ENCODE measurements at places on chromosomes 3 and 15.

DNA sequence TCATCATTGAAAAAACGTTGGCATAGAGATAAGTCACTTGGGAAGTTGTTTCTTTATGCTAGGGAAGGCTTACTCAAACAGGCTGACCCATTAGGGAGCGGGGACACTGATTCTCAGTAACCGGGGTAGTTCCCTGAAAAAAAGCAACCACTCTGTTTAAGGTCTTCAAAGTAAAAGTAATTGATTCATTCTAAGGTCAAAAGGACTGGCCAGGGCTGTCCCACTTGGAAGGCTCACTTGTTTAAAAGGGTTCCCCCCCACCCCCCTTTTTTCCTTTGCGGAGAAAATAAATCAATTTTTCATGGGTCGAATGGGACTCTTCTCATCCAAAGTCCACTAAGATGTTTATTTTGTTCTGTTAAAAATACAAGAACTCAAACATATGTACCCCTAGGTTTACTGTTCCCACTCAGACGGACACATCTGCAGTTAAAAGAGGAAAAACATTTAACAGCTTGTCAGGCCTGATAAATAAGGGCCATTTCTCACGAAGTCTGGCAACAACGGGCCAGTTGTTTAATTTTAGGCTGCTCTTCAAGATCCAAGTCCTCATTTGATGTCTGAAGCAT lies 53.0 kb downstream of the ARHGEF3 start:
- DNase-seq = no peak

GRCh38 chr15:34223904-34224596 lies 766 bp upstream of the EMC4 start:
- DNase-seq = no peak

DNA sequence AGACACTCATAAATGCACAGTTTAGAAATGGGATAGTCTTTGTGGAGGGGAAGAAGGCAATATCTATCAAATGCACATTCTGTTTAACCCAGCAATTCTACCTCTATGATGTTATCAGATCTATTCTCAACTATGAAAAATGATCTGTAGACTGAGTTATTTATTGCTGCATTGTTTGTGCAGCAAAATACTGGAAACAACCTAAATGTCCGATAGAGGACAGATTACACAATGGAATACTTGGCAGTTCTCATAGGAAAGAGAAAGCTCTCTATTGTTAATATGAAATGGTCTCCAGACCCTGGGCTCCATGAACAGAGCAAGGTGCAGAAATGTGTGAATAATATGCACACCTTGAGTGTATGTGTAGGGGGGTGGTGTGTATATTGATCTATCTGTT lies 49.0 kb upstream of the SELENOK start:
- DNase-seq = no peak

DNA sequence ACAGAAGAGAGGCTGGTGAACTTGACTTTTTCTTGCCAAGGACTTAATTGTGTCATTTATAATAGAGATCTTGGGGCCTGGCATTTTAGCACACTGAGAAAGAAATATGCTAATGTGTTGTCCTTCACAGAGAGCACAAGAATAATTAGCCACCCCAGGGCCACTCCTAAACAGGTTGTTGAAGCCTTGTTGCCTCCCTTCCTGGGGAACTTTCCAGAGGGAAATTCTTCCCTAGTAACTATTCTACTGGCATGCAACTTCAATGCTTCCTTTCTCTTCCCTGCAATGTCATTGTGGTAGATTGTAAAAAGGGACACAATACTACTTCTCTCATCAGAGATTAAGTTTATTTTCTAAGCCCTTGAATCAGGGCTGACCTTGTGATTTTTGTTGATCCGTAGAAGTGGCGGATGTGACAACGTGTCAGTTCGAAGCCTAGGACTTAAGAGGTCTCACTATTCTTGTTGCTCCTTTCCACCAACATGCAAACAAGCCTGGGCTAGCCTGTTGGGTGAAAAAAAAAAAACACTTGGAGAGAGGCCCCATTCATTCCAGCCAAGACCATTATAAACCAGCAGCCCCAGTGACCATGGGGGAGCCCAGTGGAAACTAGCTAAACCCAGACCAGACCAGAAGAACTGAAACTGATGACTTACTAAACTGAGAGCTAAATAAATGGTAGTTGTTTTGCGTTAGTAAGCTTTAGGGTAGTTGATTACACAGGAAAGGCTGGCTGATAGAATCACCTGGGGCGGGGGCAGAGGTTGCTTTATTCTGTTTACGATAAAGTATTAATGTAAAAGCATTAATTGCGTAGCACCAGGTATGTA lies 287.2 kb downstream of the SHQ1 start:
- no peak for DNase-seq

- no peak for DNase-seq
Observed at GRCh38 chr3:27568393-27568792, 84.2 kb upstream of the SLC4A7 start.

GRCh38 chr15:48641416-48641815 lies 4.1 kb downstream of the FBN1 start:
- DNase-seq = peak; percentile 6

GRCh38 chr3:144868506-144868905 lies 896.9 kb downstream of the DIPK2A start:
- no peak for DNase-seq

DNA sequence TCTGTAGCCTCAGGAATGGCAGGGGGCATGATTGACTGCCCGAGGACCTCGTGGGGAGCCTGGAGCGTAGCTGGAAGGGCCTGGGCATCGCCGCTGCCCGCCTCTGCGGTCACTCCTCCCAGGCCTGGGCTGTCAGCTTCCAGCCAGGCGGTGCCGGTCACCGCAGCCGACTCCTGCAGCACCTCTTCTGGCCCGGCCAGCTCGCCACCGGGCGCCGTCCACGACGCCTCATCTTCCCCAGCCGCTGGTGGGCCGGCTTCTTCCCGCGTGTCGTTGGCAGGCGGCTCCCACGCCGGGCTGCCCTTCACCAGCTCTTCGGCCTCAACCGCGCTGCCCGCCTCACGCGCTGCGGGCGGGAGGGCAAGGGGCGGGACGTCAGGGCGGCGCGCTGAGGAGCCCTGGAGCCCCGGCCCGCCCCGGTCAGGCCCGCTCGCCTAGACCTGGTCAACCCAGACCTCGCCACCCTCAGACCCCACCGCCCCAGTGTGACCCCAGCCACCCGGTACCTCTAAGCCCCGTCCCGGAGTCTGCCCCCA lies 1.0 kb downstream of the CSPG5 start:
- DNase-seq = no peak

DNA sequence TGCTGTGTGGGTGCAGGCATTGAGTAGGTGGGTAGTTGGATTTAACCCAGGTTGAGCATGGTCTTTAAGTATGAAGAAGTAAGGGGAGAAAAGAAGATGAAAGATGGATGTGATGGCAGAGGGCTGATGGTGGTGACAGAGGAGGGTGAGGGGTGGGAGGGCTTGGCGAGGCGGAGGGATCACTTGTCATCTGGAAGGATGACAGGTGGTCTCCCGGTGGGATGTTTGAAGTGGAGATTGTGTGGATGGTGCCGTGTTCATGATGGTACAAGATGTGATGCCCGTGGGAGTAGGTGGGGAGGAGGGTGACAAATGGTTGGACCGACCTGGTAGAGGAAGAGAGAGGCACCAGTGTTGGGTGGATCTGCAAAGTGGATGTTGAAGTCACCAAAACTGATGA lies 208.8 kb downstream of the RPLP1 start:
- no peak for DNase-seq

DNA sequence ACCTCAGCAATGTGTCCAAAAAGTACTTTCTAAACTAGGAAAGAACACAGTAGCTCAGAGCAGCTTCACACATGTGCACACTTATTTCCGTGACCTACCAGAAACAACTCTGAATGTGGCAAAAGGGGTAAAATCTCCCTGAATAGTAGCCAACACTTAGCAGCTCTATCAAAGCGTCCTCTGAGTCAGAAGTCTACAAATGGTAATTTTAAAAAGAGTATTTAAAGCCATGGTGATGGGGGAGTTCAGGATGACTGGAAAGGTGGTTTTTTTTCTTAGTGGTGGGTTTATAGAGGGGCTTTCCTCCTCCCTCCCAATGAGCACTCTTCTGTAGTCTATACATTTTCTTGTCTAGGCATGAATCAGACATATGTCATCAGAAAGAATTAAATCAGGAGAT lies 223.8 kb upstream of the PRICKLE2 start:
- DNase-seq = no peak

GRCh38 chr15:41011055-41011815 lies 58.0 kb downstream of the CHAC1 start:
- DNase-seq = no peak

DNA sequence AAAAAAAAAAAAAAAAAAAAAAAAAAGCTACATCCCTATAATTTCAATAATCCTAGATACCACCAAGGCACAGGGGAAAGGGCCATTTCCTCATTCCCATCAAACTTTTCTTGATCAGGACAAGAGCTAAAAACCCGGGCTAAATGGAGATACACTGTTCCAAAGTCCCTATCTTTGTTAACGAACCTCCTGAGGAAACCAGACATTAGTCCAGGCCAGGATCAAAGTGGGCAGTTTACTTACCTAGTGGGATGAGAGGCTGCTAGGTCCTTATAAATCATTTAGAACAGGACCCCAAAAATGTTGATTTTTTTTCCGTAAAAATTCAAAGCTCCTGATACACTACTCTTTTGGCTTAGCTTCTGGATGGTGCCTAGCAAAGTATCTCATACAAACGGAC lies 35.6 kb downstream of the UBR1 start:
- DNase-seq = no peak

GRCh38 chr15:96070636-96071035 lies 259.9 kb upstream of the NR2F2 start:
- DNase-seq = no peak

DNA sequence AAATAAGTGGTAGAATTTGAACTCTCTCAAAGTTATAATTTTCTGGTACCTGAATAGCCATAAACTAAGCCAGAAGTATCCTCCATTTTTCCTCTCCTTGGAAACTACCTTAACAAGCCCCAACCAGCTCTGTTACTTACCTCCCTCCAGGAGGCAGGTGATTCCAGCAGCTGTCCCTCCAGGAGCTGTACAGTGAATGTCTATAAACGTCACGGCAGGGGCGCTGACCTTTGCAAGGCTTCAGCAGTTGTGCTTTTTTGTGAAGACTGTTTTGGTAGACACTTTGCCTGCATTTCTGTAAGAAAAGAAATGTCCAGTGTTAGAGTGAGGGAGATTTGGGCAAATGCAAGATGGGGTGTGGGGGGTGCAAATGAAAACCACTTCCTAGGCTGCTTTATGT lies 67.2 kb downstream of the LEO1 start:
- no peak for DNase-seq

- DNase-seq = peak; percentile 37
Observed at GRCh38 chr3:129441782-129442181, 1.8 kb downstream of the IFT122 start.

GRCh38 chr3:112980080-112980479 lies 5.2 kb upstream of the CD200R1 start:
- no peak for DNase-seq

GRCh38 chr15:66744610-66745279 lies 42.7 kb downstream of the SMAD6 start:
- DNase-seq = no peak

DNA sequence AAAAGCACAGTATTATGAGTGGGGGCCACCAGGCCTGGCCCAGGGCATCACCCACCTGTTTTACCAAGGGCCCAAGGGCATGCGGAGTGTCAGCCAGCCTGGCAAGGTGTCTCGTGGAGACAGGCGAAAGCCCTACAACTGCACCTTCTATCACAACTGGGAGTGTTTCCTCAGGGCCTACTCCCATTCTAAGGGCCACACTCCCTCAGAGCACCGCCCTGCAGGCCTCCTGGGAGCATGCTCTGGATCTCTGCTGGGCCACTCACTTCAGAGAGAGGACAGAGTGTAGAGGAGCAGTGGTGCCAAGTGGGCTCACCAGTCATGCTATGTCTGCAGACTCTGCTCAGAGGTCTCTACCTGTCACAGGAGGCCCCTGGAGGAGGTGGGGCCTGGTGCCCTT lies 21.2 kb upstream of the CLK3 start:
- no peak for DNase-seq

GRCh38 chr3:61158667-61159066 lies 92.6 kb downstream of the FHIT start:
- DNase-seq = no peak
